ENCODE measurements at places on chromosomes 7 and 10. TPM values are rescaled to one million over a fixed set of nuclear protein-coding genes. Genes with fewer than 3 reads are reported as not detected.

Gene ZNF248
- 5.9 TPM for total RNA-seq

Gene SERPINE1
- 990 TPM for total RNA-seq

Gene FAM53B
- 9.3 TPM for total RNA-seq

Gene RNLS
- 1.5 TPM for total RNA-seq

Gene CTTNBP2
- total RNA-seq: not detected
